Suppressor macrophage treated with lipopolysaccharide for 4 hours (primary cell): ENCODE measurements at places on chromosomes 1 and 21.

- DNase-seq, result no peak
Measured at GRCh38 chr1:116429821-116430374, 56.9 kb downstream of the ATP1A1 start.

- no peak for DNase-seq
Measured at GRCh38 chr1:218804014-218804785, 369.5 kb upstream of the LYPLAL1 start.

GRCh38 chr21:16179773-16180172 lies 450.0 kb downstream of the USP25 start:
- no peak for DNase-seq

GRCh38 chr1:204355913-204356312 lies 3.8 kb downstream of the PLEKHA6 start:
- no peak for DNase-seq

DNA sequence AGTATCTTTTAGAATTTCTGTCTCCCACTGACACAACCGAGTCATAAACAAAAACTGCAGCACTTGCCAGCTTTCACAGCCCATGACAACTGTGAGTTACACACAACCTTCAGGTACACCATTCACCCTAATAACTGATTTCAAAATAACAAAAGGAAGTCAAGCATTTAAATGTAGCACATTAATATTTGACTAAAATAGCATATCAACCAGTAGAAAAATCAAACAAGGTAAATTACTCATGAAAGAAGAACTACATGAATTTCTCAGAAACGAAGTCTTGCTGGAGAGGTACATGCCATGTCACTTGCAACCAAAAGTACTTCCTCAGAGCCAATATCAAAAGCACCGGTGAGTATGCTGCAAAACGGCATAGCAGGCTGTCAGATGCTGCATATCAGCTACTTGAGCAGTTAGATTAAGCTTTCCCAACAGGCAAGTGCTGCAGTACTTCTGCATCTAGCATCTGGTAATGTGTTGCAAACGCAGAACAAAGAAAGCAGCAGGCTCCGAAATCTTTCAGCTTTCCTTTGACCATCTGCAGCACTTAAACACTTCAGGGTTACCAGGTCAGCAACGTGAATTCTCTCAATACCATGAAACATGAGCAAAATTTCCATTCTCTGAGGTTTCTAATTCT lies 223.2 kb downstream of the SMYD3 start:
- no peak for DNase-seq

GRCh38 chr21:35925497-35925896 lies 134.8 kb downstream of the SETD4 start:
- peak; percentile 26 for DNase-seq

- DNase-seq, result no peak
Measured at GRCh38 chr1:213698092-213698702, 289.6 kb upstream of the PROX1 start.
